ENCODE measurements at places on chromosomes 6 and 20. TPM values are rescaled to one million over a fixed set of nuclear protein-coding genes. Genes with fewer than 3 reads are reported as not detected.

Gene DLK2
- 1.4 TPM for total RNA-seq

Gene WFDC12
- total RNA-seq: not detected

Gene CYP39A1
- 0.66 TPM for total RNA-seq

Gene PHACTR1
- total RNA-seq: not detected

Gene RBM24
- total RNA-seq: 2.0 TPM

Gene BPIFB1
- total RNA-seq: not detected

Gene PRND
- not detected for total RNA-seq

All from PC-3 (cell line).